ENCODE measurements at places on chromosomes 6 and 20.

- H3K27ac ChIP-seq = no peak overlapping the region
- no peak overlapping the region for H3K4me3 ChIP-seq
- H3K27me3 ChIP-seq = no peaks in the 10 kb centered on the region
- no peaks in the 10 kb centered on the region for H3K4me1 ChIP-seq
- no peak for DNase-seq
Observed at GRCh38 chr6:114747995-114748625, 405.3 kb upstream of the HS3ST5 start.

DNA sequence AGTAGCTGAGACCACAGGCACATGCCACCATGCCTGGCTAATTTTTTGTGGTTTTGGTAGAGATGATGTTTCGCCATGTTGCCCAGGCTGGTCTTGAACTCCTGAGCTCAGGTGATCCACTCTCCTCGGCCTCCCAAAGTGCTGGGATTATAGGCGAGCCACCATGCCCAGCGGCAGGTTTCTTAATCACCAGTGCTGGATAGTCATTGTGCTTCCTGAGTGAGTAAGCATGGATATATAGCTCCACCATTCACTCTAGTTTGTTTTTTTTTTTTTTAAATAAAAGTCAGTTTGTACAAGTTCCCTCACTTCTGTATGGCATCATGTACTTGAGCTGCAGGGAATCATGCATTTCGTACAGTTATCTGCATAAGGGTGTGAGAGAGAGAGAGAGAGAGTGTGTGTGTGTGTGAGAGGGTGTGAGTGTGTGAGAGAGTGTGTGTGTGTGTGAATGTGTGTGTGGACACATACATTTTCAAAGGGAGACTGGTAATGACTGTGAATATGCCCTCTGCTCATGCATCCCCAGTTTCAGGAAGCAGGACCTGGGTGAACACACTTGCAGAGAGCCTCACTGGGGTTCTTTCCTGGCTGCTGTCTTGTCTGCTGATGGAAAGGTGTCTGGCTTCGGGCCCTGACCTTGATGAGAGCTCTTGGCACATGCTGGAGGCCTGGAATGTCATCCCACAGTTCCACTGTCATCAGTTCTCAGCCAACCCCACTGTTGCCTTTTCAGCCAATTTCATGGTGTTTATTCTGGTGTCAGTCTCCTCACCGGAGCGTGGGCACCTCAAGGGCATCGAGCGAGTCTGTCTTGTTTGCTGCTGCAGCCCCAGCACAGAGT lies 65.0 kb upstream of the XRN2 start:
- peaks cover 7% of the 10 kb centered on the region for H3K36me3 ChIP-seq
- H3K4me1 ChIP-seq = peaks cover 5% of the 10 kb centered on the region
- H3K27ac ChIP-seq = no peak overlapping the region
- H3K27me3 ChIP-seq = no peaks in the 10 kb centered on the region
- DNase-seq = no peak
- H3K4me3 ChIP-seq = no peak overlapping the region

DNA sequence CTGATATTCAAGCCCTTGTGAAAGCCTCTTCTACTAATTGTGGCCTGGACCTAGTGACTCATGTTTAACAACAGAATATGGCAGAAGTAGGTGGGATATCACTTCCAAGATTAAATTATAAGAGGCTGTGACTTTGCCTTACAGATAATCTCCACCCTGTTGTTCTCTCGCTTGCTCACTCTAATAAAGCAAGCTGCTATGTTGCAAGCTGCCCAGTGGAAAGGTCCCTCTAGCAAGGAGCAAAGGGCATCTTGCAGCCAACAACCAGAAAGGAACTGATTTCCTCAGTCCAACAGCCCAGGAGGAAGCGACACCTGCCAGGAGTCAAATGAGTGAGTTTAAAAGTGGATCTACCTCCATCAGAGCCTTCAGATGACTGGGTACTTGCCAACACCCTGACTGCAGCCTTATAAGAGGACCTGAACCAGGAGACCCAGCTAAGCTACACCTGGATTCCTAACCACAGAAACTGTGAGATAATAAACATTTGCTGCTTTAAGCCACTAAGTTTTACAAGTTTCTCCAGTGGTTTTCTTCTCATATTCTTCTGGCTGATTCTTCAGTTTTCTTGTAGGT lies 112.6 kb downstream of the FRK start:
- no peak for DNase-seq
- no peaks in the 10 kb centered on the region for H3K27me3 ChIP-seq
- no peak overlapping the region for H3K4me3 ChIP-seq
- H3K27ac ChIP-seq = no peak overlapping the region
- H3K4me1 ChIP-seq = no peaks in the 10 kb centered on the region

GRCh38 chr6:108451816-108452215 lies 108.9 kb upstream of the FOXO3 start:
- no peak for DNase-seq
- H3K27me3 ChIP-seq = no peaks in the 10 kb centered on the region
- H3K36me3 ChIP-seq = no peaks in the 10 kb centered on the region
- H3K4me3 ChIP-seq = no peak overlapping the region
- H3K4me1 ChIP-seq = no peaks in the 10 kb centered on the region
